Activated CD8-positive, alpha-beta memory T cell treated with anti-CD3 and anti-CD28 coated beads for 1 hour (primary cell): ENCODE measurements at places on chromosomes 1 and 21.

DNA sequence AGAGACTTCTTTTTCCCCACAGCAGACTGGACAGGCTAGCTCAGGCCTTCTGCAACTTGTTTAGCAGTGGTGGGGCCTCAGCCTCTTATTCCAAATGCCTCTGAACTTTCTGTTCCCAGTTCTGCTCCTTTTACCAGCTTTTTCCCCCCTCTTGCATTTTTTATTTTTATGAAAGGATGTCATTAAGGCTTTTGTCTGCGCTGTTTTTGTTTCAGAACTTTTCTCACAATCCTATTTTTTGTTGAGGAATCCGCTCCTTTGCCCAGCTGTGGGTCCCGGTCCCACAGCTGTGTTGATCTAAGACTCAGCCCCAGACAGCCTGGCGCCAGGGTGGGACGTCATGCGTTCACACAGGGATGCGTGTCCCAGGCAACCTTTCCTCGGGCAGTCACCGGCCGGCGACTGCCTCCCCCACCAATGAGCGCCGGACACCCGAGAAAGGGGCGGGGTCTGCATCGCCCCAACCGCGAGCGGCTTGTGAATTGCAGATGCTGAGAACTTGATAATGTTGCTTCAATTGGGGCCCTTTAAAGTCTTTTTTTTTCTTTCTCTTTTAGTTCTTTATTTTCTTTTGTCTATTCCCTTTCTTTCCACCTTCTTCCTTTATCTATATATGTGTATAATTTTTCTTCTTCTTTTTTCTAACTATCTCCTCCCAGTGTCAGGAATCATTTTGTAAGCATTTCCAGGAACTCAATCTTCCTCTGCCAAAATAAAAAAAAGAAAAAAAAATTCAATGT lies 3.0 kb upstream of the ID3 start:
- no peak for DNase-seq

DNA sequence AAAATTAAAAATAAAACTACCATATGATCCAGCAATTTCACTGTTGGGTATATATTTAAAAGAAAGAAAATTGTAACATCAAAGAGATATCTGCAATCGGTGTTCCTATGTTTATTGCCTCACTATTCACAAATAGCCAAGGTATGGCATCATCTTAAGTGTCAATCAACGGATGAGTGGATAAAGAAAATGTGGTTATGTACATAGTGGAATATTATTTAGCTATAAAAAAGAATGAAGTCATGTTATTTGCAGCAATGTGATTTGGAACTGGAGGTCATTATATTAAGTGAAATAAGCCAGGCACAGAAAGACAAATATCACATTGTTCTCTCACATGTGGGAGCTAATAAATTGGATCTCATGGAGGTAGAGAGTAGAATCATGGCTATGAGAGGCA lies 76.3 kb downstream of the RD3 start:
- no peak for DNase-seq

DNA sequence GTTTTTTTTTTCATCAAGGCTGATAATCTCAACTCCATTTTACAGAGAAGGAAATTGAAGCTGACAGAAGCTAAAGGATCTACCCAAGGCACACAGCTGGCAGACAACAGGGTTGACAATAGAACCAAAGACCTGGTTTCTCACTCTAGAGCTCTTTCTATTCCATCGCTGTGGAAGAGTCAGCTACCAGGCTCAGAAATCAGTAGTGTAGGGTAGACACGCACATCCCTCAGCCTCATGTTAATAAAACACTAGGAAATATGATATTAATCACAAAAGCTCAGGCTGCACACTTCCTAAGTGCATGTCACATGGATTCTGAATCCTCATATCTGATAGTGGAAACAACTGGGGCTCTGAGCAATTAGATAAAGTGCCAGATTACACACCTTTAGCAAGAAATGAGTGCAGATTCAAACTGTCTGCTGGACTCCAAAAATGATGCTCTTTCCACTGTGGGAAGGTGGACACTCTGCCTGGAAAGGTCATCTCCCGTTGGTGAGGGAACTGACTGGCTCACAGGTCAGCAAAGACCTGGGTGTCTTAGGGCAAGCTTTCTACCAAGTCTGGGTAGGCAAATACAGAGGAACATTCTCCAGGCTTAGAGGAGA lies 139.1 kb downstream of the TGFBR3 start:
- DNase-seq, result no peak

DNA sequence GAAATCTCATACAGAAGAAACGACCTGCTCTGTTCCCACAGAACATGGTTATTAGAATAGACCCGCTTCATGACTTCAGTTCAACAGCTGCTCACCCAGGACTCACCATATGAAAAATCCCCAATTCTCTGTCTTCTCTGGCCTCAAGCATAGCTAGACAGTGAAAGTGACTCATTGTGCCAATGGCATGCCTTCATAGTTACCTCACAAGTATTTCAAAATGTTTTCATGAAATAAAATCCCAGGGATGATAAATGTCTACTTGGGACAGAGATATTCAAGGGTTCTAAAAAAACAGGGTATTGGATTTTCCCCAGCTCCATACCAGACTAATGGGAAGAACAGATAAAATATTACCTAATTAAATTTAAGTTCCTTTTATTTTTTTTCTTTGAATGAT lies 82.3 kb downstream of the NOTCH2 start:
- DNase-seq, result no peak

DNA sequence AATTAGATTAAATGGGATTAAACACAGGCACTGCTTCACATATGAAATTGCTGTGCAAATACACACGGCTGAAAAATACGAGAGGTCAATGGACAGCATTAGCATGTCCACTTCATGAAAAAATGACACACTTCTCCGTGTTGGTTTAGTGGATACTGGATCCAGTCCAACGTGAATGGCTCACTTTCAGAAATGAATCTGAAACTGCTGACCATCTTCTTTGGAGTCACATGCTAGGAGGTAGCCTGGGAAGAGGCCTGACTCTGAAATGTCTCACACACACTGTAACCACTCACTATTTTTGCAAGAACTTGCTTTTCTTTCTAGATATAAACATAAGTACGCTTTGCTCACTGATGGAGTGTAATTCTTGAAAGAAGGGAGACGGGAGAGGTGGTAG lies 127.3 kb downstream of the HLCS start:
- DNase-seq, result no peak

- DNase-seq, result no peak
Observed at GRCh38 chr1:202034683-202035462, 24.5 kb downstream of the ELF3 start.

DNA sequence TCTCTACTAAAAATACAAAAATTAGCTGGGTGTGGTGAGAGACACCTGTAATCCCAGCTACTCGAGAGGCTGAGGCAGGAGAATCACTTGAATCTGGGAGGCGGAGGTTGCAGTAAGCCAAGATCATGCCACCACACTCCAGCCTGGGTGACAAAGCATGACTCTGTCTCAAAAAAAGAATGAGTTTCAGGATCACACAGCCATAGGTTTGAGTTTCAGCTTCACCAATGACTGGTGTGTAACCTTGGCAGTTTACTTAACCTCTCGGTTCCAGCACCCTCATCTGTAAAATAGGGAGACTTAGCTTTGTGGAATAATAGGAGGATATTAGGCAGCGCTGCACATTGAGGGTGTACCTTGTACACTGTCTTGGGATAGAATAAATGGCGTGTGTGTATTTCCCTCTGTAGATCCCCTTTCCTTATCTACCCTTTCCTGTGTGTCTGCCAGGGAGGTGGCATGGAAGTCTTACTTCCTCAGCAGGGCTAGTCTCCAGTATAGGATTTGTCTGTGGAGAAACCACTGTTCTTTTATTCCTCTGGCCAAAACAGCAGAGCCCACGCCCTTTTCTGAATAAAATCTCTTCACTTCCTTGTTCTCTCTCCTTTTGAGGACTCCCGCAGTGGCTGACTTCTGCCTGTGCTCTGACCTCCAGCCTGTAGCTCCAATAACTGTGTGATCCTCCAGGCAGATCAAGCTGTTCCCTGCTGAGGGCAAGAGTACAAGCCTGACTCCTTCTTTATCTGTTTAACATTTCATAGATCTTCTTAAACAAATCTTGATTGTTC lies 90.4 kb downstream of the HHAT start:
- DNase-seq, result no peak

DNA sequence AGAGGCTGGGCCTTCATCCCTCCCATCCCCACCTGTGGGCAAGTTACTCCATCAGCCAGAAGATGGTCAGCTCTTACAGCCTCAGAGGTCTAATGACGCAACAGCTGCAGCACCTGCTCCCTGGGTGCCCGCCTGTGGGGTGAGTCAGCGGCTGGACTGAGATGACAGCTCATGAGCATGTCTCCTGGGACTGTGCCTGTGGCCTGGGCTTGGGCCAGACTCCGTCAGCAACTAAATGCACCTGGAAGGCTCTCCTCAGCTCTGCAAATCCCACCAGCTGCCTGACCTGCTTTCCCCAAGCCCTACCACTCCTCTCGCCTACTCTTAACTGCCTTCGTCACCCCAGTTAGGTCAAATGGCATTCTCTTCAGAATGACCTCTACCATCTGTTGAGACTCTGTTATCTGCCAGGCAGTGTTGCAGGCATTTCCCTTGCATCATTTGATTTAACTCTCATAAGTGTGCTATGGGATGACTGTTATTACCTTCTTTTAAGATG lies 47.7 kb downstream of the ETS2 start:
- DNase-seq, result no peak

GRCh38 chr1:14970115-14970798 lies 183.3 kb upstream of the TMEM51 start:
- no peak for DNase-seq

- DNase-seq, result no peak
Observed at GRCh38 chr21:25953659-25954058, 216.9 kb downstream of the APP start.

DNA sequence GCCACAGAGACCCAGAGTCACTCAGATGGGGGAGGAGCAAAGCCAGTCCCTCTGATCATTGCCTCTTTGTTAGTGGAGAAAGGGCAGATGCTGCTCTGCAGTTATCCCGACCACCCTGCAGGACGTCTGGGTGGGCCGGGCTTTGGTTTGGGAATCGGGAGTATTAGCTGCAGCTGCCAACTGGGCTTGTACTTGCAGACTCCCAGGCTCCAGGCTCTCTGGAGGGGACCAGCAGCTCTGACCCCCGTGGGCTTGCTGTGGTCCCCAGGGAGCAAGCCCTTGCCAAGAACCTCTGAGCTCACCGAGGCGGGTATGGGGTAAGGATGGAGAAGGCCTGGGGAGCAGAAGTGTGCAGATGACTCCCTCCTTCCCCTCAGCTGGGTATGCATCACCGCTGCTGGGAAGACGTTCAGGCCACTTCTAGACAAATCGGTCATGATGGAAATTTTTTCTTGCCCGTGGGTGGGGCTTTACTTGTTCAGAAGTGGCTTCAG lies 21.6 kb downstream of the MAPKAPK2 start:
- DNase-seq, result no peak

- peak; percentile 23 for DNase-seq
Observed at GRCh38 chr1:68116643-68117235, 66.3 kb upstream of the DIRAS3 start.

DNA sequence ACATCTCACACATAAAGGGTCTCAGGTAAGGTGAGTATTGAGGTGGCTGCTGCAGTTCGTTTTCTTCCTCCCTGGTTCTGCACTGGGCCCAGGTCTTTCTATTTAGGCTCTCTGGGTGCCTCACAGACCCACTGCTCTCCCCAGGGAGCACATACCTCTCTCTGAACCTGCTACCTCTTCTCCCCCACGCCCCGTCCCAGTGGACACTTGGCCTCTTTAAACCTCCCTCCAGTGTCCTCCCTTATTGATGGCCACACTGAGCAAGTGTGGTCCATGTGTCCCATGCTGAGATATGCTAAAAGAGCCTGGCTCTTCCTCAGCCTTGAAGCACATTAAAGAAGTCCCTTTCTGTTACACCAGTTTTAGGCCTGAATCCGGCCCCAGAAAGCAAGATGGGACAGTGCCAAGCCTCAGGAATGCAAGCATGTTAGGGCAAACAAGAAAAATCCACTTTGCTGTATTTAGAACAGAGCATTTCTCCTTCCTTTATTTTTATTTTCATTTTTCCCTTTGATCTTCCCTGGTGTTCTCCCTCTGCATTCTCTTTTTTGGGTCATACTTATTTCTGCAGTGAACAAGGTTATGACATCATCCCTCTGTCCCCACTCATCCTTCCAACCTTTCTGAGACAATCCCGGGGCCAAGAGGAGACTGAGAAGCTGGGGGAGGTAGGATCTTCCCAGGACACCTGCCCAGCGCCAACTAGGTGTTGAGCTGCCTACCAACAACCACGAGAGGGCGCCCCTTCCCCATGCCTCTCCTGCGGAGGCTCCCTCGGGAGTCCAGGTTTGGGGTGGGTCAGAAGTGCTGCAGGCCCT lies 5.0 kb upstream of the CHI3L2 start:
- DNase-seq, result peak; percentile 67

DNA sequence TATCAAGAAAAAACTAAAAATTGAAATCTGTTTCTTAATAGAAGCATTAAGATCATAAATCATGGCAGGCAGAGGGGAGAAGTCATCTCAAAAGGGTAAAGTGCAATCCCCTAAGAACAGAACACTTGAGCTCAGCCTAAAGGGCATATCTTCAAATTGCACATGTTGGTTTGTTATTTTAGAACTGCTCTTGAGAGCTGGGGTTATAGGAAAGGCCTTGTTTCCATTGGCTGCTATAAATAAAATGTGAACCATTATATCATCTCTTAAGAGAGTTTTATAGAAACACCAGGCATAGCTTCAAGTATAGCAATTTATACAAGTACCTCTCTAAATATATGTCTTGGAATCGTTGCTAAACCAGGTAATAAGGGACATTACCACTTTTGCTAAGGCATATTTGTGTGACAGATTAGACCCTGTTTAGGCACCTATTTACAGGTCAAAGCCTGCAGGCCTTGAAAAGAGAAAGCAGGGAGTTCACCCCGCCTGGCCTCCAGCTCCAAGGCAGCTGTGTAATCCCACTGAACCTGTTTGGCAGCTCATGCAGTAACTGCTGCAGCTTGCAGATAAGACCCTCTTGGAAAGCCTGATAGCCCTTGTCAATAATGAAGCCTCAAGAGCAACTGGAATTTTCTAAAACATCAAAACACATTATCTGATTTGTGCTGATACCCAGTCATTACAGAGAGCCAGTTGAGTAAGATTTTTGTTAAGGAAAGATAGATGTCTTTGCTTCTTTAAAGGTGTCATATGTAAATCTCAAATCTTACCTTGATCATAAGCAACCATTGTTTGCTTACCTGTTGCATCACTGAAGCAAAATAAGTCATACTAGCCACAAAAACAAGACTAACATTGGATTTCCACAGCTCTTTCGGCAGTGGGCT lies 24.2 kb upstream of the SYDE2 start:
- no peak for DNase-seq

GRCh38 chr1:198776602-198777029 lies 137.8 kb downstream of the PTPRC start:
- DNase-seq, result no peak

GRCh38 chr1:87329526-87330056 lies 911 bp downstream of the LMO4 start:
- no peak for DNase-seq
